H9 (cell line): ENCODE measurements at places on chromosomes 16 and 17.
A peak's percentile ranks its signal among the peaks of the same experiment; 100 is the strongest.

- DNase-seq = no peak
Observed at GRCh38 chr17:48259694-48260291, 152.2 kb downstream of the SNX11 start.

- no peak for DNase-seq
Observed at GRCh38 chr17:65557349-65558310, 3.8 kb downstream of the AXIN2 start.

DNA sequence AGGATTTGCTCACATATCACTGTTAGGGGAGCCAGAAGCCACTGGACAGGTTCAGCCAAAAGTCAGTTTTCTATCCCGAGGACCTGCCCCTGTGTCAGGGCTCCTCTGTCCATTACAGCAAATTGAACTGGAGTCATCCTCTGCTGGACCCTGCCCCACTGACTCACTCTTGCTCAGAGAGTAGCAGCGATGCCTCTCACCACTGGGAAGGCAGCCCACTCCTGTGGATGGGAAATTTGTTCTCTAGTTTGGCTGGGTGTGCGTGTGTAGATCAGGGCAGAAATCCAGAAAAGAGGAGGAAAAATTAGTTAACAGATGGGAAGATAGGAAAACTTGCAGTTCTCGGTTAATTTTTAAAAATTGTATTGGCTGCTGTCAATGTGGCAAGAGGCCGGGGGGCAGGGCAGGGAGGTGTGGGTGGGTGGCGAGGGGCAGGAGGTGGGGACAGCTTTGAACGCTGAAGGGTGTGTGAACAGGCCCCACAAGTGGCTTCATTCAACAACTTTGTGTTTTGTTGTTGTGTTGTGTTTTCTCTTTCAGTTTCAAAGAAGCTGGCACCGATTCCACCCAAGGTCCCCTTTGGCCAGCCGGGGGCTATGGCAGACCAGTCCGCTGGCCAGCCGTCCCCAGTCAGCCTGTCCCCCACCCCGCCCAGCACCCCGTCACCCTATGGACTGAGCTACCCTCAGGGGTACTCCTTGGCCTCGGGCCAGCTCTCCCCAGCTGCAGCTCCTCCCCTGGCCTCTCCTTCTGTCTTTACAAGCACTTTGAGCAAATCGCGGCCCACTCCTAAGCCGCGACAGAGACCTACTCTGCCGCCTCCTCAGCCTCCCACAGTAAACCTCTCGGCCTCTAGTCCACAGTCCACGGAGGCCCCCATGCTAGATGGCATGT lies 33.6 kb downstream of the ELAC2 start:
- DNase-seq = no peak

DNA sequence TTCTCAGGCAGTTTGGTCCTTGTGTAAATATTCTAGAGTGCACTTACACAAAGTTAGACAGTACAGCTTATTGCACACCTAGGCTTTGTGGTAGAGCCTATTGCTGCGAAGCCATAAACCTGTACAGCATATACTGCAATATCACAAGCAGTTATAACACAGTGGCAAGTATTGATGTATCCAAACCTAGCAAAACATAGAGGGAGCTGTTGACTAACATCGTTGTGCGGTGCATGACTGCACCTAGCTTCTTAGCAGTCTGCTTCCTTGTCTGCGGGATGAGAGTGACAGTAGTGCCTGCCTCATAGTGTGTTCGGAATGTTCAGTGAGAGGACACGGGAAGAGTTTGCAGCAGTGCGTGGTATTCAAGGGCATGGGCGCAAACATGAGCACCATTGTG lies 78.9 kb downstream of the MPRIP start:
- no peak for DNase-seq

- no peak for DNase-seq
Observed at GRCh38 chr16:81815429-81815766, 36.3 kb downstream of the PLCG2 start.

DNA sequence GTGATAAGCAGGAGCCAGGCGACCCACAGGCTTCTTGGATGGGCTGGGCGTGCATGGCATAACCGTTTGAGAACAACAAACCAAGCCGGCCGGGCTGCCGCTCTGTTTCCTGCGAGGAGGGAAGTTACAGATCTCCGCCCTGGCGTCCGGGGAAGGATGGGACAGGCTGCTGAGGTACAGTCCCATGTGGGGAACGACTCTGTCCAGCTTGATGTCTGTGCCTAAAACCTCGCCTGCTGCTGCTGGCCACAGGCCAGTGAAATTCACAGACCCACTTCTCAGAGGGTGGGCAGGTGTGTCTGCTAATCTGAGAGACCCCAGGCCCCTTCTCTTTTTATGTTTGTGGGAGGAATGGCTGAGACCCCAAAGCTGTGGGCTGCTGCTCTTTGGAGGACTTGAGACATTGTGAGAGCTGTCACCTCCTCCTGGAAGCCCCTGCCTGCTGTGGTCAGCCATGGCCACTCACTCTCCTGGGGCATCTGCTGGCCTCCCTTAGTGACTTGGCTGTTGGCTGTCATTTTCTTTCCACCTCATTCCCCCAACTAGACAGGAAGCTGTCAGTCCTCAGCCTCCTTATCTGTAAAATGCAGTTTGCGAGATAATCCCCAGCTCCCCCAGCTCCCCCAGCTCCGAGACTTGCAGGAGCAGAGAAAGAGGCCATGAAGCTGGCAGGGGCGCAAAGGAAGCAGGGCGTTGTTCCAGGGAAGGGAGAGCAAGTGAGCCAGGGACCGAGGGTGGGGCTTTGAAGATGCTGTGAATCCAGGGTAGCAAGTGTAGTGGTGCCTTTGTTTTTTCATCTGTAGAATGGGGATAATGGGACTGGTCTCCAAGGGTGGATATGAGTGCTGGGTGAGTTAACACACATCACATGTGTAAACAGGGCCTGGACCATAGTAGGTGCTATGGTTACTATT lies 51.0 kb downstream of the CMIP start:
- DNase-seq = no peak

DNA sequence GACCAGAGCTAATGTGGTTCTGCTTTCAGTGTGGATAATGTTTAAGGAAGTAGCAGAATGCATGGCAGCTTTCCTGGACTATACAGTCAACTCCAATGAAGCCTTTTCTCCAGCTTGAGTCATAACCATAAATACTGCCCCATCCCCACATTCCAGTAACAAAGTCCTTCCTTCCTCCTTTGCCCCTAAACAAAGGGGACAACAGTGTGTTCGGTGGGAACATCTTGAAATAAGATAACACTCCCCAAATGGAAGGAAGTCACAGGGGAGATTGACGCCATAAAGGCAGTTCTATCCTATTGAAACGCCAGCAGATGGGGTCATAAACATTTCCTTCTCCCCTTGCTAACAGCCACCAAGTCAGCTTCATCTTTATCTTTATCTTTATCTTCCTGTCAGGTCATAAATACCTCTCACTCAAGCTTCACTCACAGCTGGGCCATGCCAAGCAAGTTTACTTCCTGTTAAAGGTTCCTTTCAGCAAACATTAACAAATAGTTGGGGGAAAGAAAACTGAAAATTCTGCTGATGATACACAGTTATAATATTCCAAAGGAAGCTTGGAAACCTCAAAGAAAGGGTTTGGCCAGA lies 136.7 kb downstream of the SNX11 start:
- no peak for DNase-seq

- peak; percentile 77 for DNase-seq
Observed at GRCh38 chr17:44541884-44542581, 15.3 kb upstream of the FZD2 start.

- DNase-seq = peak; percentile 72
Observed at GRCh38 chr17:27609611-27610303, 21.2 kb upstream of the LGALS9 start.

GRCh38 chr17:57832314-57833178 lies 17.3 kb downstream of the MRPS23 start:
- no peak for DNase-seq

- DNase-seq = no peak
Observed at GRCh38 chr17:68489919-68490318, 22.3 kb upstream of the PRKAR1A start.

DNA sequence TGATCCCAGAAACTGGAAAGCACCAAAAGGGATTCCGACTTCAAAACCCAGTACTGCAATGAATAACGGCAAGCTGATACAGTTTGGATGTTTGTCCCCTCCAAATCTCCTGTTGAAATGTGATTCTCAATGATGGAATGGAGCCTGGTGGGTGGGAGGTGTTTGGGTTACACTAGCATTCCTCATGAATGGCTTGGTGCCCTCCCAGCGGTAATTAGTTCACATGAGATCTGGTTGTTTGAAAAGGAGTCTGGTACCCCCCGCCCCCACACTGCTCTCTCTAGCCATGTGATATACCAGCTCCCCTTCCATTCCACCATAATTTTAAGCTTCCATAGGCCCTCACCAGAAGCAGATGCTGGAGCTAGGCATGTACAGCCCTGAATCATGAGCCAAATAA lies 40.1 kb downstream of the RANBP10 start:
- no peak for DNase-seq

GRCh38 chr16:2966808-2967191 lies 2.3 kb upstream of the PAQR4 start:
- no peak for DNase-seq

DNA sequence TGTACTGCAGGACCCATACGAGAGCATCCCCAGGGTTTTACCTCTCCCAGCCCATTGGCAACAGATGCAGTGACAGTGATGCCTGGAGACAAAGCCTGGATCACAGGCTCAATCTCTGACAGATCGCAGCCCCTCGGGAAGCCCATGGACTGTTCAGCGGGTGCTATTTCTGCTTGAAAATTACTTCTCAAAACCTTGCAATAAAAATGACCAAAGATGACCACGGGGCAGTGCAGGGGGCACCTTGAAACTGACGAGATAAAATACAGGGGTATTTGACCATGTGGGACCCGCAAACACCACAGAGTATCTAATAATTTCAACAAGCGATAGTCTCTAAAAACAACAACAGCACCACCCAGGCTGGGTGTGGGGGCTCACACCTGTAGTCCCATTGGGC lies 118.3 kb downstream of the C16orf95 start:
- no peak for DNase-seq

- no peak for DNase-seq
Observed at GRCh38 chr17:53093391-53093790, 729.3 kb upstream of the KIF2B start.

- no peak for DNase-seq
Observed at GRCh38 chr17:8359769-8360168, 16.7 kb downstream of the KRABD2 start.

DNA sequence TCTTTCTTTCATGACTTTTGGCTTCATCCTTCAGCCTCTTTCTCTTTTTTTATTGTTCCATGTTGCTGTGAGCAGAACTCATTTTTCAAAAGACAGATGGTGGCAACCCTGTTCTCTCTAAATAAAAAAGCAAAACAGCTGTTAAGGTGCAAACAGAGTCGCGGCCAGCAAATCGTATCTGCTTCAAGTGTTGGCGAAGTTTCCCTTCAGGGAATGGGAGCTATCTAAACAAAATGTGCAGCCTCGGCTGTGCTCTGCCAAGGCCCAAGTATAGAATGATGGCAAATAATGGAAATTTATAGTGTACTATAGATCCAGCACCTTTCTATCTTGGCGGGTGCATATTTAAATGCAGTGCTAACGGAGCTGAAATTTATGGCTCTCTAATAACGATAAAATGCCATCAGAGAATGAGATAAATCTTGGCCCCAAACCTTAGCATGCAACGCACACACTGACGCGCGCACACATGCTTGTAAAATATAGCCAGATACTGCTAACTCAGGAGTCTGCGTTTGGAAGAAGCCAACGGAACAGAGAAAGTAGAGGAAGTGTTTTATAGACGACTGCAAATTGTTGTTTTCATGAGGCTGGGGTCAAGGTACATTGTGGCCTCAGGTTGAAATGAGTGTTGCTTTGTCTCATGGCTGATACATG lies 315.5 kb upstream of the RBFOX1 start:
- no peak for DNase-seq

GRCh38 chr16:86697715-86698114 lies 119.4 kb downstream of the FOXL1 start:
- DNase-seq = no peak

DNA sequence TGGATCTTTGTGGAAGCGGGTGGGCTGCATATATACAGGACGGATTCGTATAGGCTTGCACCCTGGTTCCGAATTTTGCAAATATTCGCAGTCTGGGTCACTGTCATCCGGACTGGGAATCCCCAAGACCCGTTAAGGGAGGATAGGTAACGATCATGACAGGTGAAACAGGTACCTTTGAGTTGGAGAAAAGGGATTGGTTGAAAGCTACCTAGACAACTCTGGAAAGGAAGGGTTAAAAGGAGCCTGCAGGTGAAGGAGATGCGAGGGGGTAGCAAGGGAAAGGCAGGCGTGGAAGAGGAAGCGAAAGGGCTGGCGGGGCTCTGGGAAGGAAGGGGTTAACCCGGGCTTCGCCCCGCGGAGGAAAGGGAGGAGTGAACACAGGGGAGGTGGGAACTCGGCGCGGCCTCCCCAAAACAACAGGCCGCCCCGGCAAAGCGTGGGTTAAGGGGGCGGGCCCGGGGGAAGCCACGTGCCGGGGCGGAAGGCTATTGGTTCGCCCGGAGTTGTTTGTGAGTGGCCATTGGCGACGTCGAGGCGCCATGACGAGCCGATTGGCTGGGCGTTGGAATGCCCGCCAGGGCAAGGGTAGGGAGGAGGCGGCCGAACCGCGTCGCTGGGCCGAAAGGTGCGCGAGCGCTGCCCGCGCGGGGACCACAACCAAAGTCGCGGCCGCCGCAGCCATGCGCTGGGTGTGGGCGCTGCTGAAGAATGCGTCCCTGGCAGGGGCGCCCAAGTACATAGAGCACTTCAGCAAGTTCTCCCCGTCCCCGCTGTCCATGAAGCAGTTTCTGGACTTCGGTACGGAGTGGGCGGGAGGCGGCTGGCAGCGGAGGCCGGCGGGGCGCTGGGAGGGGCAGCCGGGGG lies at the start of gene PDK2:
TSS of gene PDK2 (plus strand) at position 599 of the 867 bp plus-strand sequence. CDS start at position 684, 85 bp downstream.
- DNase-seq = peak; percentile 99

DNA sequence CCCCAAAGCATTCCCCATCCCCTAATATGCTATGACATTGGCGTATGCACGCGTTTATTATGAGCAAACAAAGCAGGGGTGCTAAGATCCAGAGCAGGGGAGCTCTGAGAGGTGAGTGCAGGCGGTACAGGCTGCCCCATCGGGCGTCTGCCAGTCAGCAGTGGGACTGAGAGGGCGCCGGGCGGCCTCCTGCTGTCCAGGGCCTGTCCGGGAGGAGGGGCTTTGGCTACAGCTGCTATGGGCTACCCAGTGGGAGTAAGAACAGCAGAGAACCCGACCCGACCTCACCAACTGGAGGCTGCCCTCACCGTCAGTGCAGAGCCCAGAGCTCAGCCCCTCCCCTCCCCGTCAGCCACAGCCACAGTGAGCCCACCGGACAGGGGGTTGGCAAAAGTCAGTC lies 18.5 kb upstream of the AATK start:
- DNase-seq = peak; percentile 73

- DNase-seq = no peak
Observed at GRCh38 chr16:24626256-24626655, 86.9 kb downstream of the RBBP6 start.

- DNase-seq = no peak
Observed at GRCh38 chr16:12002447-12003006, 26.0 kb downstream of the SNX29 start.

GRCh38 chr16:57289391-57290257 lies 5.2 kb upstream of the PLLP start:
- DNase-seq = no peak
